ENCODE measurements at places on chromosomes 1 and 21.

DNA sequence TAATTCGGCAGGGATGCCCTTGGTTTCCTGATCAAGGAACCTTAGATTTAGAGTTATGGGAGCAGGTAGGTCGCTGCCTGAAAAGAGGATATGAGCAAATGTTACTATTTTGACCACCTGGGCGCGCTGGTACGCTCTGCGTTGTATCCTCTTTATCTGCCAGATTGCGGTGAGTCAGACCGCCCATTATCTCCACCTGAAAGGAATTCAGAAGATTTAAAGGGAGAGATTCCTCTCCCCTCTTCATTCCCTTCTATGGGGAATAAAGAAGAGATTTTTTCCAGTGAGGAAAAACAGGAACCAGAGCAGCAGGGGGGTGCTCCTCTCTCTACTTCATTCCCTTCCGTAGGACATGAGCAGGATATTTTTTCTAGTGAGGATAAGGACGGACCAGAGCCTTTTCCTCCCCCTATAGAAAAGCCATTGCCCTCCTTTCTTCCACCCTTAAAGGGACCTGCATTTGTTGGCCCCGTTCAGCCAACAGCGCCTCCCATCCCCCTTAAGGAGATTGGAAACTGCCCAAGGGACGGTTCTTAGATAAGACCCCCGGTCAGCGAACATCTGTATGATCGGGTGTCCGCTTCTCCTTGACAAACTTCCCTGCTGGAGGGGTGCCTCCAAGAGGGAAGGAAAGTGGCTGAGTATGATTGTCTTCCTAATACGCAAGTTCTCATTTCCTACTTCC is 34.1 kb downstream of the CLCA1 start:
- H3K4me3 ChIP-seq, result peak overlapping the region; percentile 31
- no peak overlapping the region for H3K27ac ChIP-seq
- no peaks in the 10 kb centered on the region for H3K27me3 ChIP-seq
- no peaks in the 10 kb centered on the region for H3K36me3 ChIP-seq
- H3K4me1 ChIP-seq, result no peaks in the 10 kb centered on the region

DNA sequence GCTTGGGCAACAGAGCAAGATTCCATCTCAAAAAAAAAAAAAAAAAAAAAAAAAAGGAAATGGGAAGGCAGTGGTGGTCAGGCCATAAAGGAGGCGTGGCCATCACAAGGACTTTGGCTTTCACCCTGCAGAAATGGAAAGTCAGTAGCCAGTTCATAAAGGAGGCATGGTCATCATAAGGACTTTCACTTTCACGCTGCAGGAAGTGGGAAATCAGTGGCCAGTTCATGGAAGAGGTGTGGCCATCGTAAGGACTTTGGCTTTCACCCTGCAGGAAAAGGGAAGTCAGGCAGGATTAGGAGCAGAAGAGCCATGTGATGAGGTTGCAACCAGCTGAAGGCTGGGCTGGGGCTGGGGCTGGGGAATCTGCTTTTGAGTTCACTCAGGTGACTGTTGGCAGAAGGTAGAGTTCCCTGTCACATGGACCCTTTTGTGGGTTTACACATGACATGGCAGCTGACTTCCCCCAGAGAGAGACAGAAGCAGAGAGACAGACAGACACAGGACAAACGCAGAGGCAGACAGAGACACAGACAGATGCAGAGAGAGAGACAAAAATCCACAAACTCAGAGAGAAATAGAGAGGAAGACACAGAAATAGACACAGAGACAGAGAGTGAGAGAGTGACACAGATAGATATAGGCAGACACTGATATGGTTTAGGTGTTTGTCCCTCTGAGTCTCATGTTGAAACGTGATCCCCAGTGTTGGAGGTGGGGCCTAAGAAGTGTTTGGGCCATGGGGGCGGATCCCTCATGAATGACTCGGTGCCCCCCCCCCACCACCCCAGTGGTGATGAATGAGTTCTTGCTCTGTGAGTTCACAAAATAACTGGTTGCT is 263.9 kb upstream of the KAZN start:
- DNase-seq, result no peak
- H3K4me1 ChIP-seq, result no peaks in the 10 kb centered on the region
- H3K4me3 ChIP-seq, result no peak overlapping the region
- H3K36me3 ChIP-seq, result no peaks in the 10 kb centered on the region

- no peak overlapping the region for H3K27ac ChIP-seq
- H3K27me3 ChIP-seq, result no peaks in the 10 kb centered on the region
- no peak for DNase-seq
- no peaks in the 10 kb centered on the region for H3K36me3 ChIP-seq
Observed at GRCh38 chr1:24222008-24222605, 35.0 kb upstream of the IFNLR1 start.

DNA sequence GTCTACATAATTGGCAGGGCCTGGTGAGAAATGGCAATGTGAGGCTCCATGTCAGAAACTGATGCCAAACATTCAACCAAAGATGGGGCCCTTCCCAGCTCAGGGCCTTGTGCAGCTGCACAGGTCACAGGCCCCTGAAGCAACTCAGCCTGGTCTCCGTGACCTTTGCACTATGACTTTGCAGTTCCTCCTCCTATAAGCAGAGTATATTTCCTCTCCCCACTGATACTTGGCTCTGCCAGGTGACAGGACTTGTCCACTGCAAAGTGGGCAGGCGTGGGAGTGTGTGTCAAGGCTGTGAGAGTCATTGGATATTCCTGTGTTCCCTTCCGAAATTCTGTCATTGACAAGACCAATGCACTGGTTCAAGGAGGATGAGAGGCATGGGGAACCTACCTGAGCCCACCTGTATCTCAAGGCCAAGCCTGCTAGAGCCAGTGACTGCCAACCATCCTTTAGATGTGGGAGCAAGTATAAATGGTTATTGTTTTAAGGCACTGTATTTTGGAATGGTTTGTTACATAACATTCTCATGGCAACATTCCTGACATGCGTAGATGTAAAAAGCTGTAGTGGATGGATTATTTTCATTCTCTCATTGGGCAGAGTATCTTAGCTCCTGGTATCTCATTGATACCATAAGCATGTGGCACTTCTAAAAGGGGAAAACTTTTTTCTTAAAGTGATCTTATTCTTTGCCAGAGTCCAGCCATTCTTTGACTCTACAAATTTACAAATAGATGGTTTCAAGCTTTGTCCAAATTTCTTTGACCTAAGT is 75.2 kb downstream of the CNIH3 start:
- no peaks in the 10 kb centered on the region for H3K4me1 ChIP-seq
- H3K27ac ChIP-seq, result no peak overlapping the region
- H3K4me3 ChIP-seq, result no peak overlapping the region
- DNase-seq, result no peak

DNA sequence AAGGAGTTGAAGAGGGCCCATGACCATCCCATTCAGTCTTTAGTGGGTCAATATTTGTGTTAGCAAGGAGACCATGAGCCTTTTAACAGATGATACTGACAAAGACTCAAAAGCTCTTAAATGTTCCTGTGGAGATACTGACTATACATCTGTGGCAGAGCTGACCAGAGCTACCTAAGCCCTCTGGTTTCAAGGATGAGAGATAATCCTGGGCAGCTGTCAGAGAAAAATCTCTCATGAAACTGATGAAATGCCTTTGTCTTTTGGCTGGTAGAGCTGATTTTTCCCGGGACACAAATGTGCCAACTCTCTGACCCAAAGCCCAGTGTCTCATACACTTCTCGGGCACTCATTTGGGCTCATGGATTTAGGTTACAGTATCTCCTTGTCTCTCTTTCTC is 100.9 kb downstream of the XCL2 start:
- no peaks in the 10 kb centered on the region for H3K4me1 ChIP-seq
- no peaks in the 10 kb centered on the region for H3K27me3 ChIP-seq
- no peak overlapping the region for H3K4me3 ChIP-seq
- no peak for DNase-seq
- H3K36me3 ChIP-seq, result no peaks in the 10 kb centered on the region

DNA sequence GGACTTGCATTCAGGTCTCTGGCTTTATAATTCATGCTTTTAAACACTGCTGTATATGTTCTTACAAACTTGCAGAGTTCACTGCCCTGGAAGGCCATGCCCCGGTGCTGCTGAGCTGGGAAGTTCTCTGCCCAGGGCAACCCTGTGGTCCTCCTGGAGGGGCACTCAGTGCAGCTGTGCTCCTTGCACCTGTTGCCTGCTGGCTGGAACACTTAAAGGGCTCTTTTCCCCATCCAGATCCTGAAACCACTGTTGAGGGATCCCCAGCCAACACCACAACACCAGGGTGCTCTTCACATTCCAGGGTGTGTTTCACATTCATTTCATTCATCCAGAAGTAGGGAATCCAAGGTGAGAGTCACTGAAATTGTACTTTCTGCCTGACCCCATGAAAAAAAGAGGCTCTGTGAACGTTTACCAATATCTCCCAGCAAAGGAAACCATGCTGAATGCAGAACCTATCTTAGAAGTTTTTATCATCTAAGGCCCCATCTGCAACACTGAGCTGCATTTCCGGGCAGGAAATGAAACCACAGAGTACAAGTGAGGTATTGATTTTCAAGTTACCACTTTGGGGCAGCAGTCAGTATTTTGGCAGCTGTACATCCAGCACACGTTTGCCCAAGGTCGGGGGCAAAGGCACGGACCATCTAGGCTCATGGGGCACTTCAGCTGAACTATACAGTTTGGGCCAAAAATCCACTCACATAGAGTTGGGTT is 16.4 kb upstream of the KIAA0040 start:
- DNase-seq, result no peak
- H3K27me3 ChIP-seq, result no peaks in the 10 kb centered on the region
- no peak overlapping the region for H3K4me3 ChIP-seq
- peaks cover 3% of the 10 kb centered on the region for H3K4me1 ChIP-seq

- H3K27ac ChIP-seq, result no peak overlapping the region
- H3K27me3 ChIP-seq, result no peaks in the 10 kb centered on the region
- no peaks in the 10 kb centered on the region for H3K36me3 ChIP-seq
- H3K4me1 ChIP-seq, result no peaks in the 10 kb centered on the region
- H3K4me3 ChIP-seq, result peak overlapping the region; percentile 50
- DNase-seq, result peak; percentile 29
Observed at GRCh38 chr1:53326598-53327181, 1.2 kb downstream of the LRP8 start.

DNA sequence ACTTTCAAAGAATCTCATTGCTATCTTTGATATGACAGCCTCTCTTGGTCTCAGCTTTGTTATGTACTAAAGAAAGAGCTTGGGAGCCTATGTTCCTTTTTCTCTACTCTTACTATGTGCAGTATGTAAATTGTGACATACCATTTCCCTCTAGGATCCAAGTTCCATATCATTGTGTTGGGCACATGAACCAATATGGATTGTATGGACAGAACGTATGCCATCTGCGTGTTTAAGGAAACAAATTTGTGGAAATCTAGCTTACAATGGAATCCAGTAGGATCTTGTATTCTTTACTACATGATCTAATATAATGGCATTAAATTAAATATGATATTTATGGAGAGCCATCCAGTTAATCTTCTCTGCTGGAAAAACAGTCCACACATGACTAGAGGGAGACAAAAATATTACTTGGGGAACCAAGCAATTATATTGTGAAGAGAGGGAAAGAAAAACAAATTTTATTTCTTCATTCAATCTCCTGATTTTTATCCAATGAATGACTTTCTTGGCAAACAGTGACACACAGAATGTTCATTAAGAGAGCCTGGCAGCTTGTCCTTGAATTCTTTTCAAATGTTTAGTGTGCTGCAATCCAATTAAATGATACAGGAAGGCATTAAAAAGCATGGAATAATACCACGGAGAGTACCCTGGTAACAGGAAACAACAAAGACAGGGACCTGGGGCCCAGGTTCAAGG is 106.5 kb upstream of the DAB1 start:
- no peak for DNase-seq
- no peaks in the 10 kb centered on the region for H3K4me1 ChIP-seq
- no peaks in the 10 kb centered on the region for H3K36me3 ChIP-seq
- no peak overlapping the region for H3K4me3 ChIP-seq

DNA sequence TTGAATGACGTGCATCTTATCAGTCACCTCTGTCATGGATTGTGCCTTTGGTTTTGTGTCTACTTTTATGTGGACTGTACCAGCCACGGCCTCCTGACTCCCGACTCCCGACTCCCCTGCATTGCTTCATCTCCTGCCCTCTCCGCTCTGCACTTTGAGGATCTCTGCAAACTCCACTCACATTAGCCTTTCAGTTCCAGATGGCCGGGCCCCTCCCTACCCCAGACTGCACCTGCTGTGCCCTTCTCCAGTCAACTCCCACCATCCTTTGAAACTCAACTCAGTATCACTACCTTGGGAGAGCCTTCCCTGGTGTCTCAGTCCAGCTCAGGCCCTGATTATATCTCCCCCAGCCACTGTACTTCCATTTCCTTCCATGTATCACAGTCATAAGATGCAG is 71.4 kb downstream of the MDM4 start:
- DNase-seq, result no peak
- H3K4me1 ChIP-seq, result no peaks in the 10 kb centered on the region
- H3K27me3 ChIP-seq, result no peaks in the 10 kb centered on the region
- H3K4me3 ChIP-seq, result no peak overlapping the region
- H3K27ac ChIP-seq, result no peak overlapping the region

GRCh38 chr21:31671146-31671716 is 11.7 kb downstream of the SOD1 start:
- no peaks in the 10 kb centered on the region for H3K4me1 ChIP-seq
- no peaks in the 10 kb centered on the region for H3K27me3 ChIP-seq
- no peak overlapping the region for H3K27ac ChIP-seq
- H3K36me3 ChIP-seq, result peaks cover 8% of the 10 kb centered on the region
- no peak overlapping the region for H3K4me3 ChIP-seq
- no peak for DNase-seq

DNA sequence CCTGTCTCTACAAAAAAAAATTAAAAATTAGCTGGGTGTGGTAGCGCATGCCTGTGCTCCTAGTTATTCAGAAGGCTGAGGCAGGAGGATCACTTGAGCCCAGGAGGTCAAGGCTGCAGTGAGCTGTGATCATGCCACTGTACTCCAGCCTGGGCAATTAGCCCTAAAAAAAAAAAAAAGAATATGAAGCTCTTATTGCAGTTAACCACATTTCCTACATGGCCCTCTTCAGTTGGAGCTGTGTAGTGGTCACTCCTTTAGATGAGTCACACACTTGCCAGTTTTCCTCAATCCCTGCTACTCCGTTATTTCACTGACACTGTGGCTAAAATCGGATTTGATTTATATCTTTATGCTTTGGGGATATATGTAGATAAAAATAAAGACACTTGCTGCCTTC is 11.8 kb downstream of the NFYC start:
- peaks cover 43% of the 10 kb centered on the region for H3K4me1 ChIP-seq
- H3K27ac ChIP-seq, result no peak overlapping the region
- no peak overlapping the region for H3K4me3 ChIP-seq
- H3K27me3 ChIP-seq, result no peaks in the 10 kb centered on the region

DNA sequence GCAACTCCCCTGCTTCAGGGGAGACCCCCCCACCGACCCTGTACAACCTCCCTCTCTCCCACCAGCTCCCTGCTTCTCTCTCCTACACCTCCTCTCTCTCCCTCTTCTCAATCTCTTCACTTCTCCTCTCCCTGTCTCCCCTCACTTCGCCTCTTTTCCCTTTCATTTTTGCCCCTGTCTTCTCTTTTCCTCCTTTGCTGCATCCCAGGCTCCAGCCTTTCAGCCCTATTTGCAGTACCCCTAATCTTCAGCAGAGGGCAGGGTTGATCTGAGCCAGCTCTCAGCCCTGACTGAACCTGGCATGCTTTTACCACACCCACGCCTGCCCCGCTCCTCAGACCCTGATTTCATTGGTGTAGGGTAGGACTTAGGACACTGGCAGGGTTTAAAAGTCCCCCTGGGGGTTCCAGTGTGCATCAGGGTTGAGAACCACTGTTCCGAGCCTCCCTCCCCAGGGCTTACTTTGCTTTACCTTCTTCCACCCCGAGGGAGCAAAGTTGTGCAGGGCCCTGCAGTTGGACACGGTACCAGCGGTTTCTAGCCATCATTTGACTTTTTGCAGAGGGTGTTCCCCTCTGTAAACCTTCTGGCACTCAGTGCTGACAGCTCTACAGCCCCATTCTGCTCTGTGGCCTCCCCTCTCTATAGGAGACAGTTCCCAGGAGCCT is 67.3 kb upstream of the CNTN2 start:
- H3K4me1 ChIP-seq, result no peaks in the 10 kb centered on the region
- no peak overlapping the region for H3K27ac ChIP-seq
- no peak for DNase-seq
- no peaks in the 10 kb centered on the region for H3K36me3 ChIP-seq

Measured in right lobe of liver (tissue), 6 donors.